Effector CD8-positive, alpha-beta T cell (primary cell): ENCODE measurements at places on chromosomes 13 and 19.
A peak's percentile ranks its signal among the peaks of the same experiment; 100 is the strongest.

- DNase-seq, result no peak
Measured at GRCh38 chr13:51942189-51942588, 69.1 kb downstream of the ATP7B start.

DNA sequence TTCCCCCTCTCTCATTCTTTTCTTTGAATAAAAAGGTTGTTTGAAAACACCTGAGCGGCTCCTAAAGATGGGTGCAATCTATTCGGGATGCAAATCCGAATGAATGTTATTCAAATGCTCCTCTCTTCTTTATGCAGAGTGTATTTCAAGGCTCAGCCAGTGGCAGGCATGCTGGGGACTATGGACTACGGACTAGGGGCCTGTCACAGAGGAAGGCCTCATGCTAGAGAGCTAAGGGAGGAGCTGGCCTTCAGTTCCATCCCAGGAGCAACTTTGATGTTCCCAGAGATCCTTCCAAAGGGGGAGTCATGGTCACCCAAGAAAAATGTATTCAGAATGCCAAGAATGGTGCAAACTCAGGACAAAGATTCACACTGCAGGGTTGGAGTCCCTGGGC, 9.3 kb downstream of the ALOX5AP start:
- no peak for DNase-seq

DNA sequence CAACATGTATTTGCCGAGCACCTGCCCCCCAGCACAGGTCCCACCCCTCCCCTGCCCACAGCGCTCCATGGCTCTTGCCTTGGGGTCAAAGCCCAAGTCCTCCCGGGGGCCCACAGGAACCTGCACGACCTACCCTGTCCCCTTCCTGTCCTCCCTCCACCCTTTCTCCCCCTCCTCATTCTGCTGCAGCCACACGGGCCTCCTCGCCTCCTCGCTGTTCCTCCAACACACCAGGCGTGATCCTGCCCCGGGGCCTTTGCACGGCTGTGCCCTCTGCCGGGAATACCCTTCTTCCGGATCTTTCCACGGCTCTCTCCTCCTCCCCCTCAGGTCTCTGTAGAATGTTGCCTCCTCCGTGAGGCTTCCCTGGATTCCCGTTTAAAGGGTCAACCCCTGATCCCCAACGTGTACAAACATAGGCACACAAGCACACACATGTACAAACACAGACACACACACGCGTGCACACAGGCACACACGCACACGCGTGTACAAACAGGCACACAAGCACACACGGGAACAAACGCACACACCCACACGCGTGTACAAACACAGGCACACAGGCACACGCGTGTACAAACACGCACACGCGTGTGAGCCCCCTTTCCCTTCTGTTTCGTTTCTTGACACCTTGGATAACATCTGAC, 2.8 kb downstream of the MADCAM1 start:
- DNase-seq, result no peak

DNA sequence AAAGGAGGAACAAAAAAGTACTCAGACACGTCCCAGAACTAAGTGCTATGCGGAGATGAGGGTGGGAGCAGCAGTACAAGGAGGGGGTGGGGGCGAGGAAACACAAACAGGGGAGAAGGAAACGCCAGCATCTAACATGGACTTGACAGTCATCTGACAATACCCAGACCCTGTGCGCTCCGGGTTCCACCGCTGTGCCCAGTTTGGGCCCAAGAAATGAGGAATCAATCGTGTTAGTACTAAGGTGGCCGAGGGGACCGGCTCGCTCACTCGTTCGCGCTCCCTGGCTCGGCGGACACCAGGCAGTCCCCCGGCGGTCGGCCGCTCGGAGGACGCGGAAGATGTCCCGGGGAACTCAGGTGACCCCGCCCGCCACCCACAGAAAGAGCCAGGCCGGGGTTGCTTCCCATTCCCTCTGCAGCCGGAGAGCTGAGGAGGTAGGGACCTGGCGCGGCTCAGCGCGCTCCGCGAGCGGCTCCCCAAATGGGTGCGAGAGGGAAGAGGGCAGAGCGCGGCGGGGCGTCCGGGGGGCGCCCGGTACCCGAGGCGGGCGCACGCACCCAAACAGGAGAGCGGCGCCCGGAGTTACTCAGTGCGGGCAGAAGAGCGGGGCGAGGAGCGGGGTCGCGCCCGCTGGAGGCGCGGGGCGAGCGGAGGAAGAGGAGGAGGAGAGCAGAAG, 616 bp downstream of the TSHZ3 start:
- no peak for DNase-seq

DNA sequence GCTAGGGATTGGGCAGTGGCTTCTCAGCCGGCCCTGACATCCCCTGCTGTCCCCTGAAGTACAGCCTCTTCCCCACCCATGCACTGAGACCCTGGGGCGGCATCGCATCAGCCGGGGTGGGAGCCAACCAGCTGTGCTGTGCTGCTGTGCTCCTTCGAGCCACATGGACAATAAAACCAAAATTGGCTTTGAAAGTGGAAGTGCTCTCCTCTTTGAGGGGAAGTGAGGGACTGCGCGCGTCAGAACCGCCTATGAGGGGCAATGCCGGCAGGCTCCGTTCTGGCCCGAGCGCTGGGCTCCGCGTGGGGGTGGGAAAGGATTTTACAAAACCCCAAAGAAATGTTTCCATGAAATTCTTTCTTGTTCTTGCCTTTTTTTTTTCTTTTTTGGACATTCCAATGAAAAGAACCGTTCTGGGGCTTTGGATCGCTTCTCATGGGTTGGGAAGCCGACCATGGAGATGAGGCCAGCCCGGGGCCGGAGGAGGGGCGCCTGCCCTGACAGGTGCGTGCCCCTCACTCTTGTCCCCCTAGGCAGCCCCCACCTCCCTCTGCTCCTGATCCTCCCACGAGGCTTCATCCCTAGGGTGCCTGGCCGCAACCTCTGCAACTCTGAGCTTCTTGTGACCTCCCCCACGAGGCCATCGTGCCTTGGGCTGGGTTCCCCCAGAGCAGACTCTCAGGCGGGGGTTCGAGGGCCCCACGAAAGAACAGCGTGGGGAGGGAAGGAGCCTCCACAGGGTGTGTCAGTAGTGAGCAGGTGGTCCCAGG, 22.6 kb downstream of the KLHL26 start:
- no peak for DNase-seq

DNA sequence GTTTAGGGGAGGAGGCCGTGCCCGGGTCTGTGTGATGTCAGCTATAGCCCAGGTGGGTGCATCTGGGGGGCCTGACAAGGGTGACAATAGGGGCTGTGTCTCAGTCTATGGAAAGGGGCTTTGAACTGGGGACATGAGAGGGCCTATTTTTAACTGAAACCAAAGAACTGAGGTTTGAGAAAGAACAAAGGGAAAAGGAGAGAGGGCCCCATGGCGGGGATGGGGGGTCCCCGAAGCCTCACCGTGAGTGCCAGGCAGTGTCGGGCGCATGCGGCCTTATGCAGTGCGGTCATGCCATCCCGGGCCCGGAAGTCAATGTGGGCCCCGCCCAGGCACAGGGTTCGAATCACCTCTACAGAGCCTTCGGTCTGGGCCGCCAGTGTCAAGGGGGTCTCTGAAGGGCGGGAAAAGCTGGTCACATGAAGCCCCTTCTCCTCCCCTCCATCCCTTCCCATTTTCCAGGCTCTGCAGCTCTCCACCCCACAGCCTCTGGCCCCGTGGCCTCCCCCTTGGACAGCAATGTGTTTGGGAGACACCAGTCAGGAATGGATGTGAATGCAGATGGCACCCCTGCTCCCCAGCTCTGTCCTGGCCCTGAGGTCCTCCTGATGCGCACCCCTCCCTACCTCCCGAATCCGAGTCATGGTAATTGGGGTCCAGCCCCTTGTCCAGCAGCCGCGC, 5.9 kb downstream of the SHANK1 start:
- DNase-seq, result peak; percentile 8
